CD4-positive, alpha-beta T cell treated with Interleukin-1 beta for 1 hour (primary cell): ENCODE measurements at places on chromosomes 7 and 10.

DNA sequence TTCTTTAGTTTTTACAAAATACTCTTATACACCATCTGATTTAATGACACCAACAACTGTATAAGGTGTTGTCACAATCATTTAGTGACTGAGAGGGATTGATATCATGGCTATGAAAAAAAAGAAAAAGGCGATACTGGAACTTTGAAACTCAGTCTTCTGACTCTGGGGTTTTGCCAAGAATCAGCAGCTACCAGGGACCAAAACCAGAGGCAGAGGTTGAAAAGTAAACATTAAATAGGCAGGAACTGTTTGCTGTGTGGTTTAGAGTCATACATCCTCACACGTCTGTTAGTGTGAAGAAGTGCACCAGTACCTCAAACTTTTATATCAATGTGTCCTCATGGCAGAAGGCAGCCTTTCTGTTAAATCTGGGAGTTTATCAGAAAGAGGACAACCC lies 19.9 kb upstream of the GGCT start:
- no peak for DNase-seq

- DNase-seq, result no peak
These were observed 67.7 kb upstream of the JCAD start for GRCh38 chr10:30127120-30127541.

- DNase-seq, result no peak
These were observed 31.6 kb downstream of the TLX1 start for GRCh38 chr10:101162677-101163076.

GRCh38 chr10:96279191-96279641 lies 7.8 kb upstream of the BLNK start:
- no peak for DNase-seq

- DNase-seq, result peak; percentile 65
These were observed 226.0 kb downstream of the SFMBT2 start for GRCh38 chr10:7184660-7185366.

DNA sequence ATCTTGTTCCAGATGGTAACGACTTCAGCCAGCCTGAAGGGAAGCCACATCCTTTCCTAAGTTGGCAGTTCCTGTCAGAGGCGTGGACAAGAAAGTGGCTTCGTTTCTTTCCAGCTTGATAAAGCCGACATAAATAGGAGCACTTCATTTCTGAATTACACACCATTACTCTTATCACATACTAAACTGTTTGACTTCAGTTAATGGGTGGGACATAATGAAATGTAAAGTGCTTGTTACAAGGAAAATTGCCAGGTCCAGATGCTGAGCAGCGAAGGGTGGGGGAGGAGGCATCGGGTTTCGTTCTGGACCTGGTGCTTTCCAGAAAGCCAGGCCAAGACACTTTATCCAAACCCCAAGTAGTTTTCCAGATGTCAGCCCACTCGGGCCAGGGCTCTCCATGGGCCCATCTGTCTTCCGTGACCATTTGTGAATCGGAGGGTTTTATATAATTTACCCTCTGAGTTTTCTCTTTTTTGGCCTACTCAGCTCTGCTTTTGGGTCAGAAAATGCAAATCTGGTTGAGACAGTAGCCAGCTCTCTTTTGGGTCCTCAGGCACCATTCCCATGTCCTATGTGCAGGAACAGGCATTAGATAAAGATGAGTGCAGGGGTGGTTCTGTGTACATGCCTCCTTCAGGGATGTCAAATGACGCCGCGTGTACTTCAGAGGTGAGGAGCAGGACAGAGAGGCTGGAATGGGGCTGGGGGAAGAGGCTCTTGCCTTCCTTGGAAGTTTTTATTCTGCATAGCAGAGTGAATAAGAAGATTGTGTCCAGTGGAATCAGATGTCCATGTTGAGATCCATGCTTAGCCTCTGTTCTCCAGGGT lies 90.2 kb downstream of the TACC2 start:
- DNase-seq, result no peak

DNA sequence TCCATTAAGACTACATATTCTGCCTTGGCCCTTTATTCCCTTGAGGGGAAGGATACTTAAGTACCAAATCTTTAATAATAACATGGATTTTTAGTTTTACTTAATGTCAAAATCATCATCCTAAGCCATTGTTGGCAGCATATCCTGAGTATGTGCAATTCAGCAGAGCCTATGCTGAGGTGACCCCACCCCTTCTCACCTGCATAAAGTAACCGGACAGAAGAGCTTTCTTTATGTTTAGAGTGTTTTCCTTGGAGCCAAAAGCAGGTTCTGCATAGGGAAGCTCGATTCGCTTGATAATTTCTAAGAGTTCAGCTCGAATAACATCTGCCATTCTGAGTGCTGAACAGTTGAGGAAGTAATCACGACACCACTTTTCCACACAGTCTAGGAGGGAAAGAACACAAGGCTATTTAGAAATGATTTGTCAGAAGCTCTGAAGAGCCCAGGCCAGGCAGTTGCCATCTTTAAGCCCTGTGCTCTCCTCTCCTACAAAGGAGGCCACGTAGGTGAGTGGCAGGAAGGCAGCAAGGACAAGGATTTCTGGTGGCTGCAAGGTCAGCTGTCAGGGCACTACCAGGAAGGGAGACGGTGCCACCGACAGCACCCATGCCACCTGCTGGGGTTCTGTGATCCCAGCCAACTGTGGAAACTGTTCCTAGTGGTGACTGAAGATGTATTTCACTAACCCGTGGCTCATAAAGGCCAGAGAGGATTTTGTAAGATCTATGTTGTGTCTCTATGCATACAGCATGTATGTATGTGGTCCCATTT lies 15.6 kb downstream of the BCCIP start:
- no peak for DNase-seq

DNA sequence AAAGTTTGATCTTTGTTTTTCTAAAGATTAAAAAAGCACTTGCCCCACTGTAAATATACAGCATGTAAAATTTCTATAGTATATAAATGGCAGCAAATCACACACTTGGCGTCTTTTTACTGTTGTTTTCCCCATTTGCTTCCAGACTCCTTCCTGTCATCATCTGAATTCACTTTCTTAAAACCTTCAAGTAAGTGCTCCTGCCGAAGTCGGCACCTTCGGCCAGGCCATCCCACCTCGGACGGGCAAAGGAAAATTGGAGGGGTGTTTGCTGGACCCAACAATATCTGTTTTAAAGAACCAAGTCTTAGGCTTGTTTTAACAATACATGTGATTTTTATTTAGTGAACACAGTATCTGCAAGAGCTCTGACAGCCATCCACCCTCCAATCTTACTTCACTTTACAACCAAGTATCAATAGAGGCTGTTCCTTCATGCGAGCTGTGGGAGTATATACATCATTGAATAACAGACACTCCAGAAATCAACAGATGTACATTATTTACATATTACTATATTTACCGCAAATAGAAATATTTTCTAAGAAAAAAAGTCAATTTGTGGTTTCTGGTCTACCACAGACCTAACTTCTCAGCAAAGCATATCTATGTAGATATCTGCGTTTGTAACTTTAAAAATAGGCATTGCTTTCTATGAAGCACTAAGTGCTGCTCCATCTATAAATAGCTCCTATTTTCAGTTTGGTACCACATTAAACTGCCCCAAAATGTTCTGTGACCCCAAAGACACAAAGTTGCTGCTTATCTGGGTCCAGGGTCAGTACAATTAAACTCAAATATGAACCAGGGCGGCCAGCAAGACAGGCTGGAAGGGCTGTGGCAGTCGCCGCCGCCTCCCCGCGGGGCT lies 110.7 kb downstream of the CYTH3 start:
- DNase-seq, result no peak

DNA sequence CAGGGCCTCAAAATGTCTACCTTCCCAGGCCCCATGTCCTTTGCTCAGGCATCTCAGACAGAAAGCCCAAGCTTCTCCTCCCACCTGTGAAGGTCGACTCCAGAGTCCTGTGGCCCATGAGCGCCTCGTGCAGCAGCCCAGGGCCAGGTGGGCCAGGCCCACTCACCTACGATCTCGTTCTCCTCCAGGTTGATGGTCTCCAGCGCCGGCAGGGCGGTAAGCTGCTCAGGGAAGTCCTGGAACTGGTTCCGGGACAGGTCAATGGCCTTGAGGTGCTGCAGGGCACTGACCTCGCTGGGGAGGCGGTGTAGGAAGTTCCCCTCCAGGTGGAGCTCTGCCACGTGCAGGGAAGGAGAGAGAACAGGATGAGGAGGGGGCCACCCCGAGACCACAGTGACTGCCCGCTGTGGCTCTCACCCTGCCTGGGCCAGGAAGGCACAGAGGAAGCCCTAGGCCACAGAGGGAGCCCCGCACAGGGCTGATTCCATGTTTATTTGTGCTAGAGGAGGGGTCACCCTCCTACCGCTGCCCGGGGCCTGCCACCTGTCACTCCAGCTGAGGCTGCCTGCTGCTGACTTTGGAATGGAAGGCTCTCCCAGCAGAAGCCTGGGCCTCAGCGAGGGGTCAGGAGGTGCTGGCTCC lies 40.0 kb upstream of the NPFFR1 start:
- DNase-seq, result no peak

DNA sequence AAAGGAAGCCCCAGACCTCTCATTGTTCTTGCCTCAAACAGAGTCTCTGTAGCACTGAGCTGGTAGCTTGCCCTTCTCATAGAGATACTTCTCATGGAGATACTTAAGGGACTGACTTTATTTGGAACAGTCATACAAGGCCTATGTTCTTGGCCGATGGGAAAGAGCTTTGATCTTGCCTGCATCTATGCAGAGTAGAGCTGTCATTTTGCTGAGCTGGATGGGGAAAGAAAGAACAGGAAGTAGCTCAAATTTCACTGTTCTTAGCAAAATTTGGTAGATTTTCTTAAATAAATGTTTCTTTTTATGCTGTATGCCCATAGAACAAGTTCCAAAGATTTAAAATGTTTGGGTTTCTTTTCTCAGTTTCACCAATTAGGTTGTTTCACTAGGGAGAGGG lies 119.3 kb upstream of the SEC61G start:
- no peak for DNase-seq

DNA sequence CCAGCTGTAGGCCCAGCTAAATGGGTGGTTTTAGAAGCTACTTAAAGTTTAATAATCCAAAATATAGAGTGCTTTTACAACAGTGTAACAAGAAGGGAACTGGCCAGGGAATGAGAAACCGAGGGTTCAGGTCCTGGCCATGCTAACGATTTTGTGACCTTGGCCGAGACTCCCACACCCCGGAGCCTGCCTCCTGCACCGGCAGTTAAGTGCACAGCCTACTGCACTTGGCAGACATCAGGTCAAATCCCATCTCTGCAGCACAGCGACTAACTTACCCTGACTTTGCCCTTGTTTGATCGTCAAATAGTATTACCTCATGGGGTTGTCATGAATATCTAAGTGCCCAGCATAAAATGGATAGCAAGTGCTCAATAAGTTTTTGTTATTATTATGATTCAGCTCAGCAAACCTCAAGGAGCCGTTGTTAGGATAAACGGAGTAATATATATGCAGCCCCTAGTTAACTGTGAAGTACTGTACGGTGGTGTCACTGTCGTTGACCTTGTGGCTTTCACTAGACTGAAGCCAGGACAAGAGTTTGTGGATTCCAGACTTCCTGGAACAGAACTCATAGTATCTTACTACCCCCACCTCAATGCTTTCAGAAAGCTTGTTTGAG lies 35.5 kb downstream of the LYZL1 start:
- no peak for DNase-seq
